ENCODE measurements at places on chromosomes 12 and 14. TPM values are rescaled to one million over a fixed set of nuclear protein-coding genes. Genes with fewer than 3 reads are reported as not detected.

DNAH10 gene
- total RNA-seq = 0.26 TPM

LTBP2 gene
- 20.4 TPM for total RNA-seq

DEGS2 gene
- 7.3 TPM for total RNA-seq

ATG2B gene
- total RNA-seq = 51.7 TPM

SLC5A8 gene
- not detected for total RNA-seq

TMEM52B gene
- total RNA-seq = not detected

MGAT4C gene
- total RNA-seq = 3.1 TPM

LRTM2 gene
- total RNA-seq = not detected

RPL6 gene
- 931 TPM for total RNA-seq

AP1G2 gene
- 150 TPM for total RNA-seq

NFE2 gene
- total RNA-seq = not detected

TBX5 gene
- total RNA-seq = not detected

TMTC2 gene
- 10.4 TPM for total RNA-seq

GSG1 gene
- total RNA-seq = 2.1 TPM

Measured in body of pancreas (tissue), 4 donors.